ENCODE measurements at places on chromosomes 5 and 9.

DNA sequence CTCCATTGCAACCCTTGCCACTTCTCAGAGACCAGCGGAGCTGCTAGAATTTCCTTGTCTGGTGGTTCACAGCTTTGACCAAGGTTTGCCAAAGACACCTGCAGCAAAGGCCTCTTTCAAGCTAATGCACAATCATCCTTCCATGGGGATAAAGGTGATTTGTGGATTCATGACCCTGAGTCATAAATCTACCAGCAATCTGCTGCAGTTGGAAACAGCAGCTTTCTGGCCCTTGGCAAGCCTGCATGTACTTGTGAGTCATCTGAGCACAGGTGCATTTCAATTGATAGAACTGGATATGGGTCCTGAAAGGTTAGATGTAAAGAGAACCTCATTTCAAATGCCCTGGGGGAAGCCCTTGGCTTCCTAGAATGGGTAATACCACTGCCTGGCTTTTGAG, 21.6 kb upstream of the TCF7 start:
- DNase-seq, result no peak
- H3K4me1 ChIP-seq, result peaks cover 82% of the 10 kb centered on the region
- no peaks in the 10 kb centered on the region for H3K36me3 ChIP-seq
- no peak overlapping the region for H3K27ac ChIP-seq

GRCh38 chr5:112063191-112063590, 306.2 kb upstream of the NREP start:
- peaks cover 11% of the 10 kb centered on the region for H3K27me3 ChIP-seq
- no peaks in the 10 kb centered on the region for H3K4me1 ChIP-seq
- no peaks in the 10 kb centered on the region for H3K36me3 ChIP-seq
- no peak for DNase-seq
- no peak overlapping the region for H3K4me3 ChIP-seq

- H3K4me3 ChIP-seq, result no peak overlapping the region
- no peak overlapping the region for H3K27ac ChIP-seq
- no peaks in the 10 kb centered on the region for H3K27me3 ChIP-seq
- no peaks in the 10 kb centered on the region for H3K4me1 ChIP-seq
These were observed 86.2 kb upstream of the MYO10 start for GRCh38 chr5:17022296-17022695.

DNA sequence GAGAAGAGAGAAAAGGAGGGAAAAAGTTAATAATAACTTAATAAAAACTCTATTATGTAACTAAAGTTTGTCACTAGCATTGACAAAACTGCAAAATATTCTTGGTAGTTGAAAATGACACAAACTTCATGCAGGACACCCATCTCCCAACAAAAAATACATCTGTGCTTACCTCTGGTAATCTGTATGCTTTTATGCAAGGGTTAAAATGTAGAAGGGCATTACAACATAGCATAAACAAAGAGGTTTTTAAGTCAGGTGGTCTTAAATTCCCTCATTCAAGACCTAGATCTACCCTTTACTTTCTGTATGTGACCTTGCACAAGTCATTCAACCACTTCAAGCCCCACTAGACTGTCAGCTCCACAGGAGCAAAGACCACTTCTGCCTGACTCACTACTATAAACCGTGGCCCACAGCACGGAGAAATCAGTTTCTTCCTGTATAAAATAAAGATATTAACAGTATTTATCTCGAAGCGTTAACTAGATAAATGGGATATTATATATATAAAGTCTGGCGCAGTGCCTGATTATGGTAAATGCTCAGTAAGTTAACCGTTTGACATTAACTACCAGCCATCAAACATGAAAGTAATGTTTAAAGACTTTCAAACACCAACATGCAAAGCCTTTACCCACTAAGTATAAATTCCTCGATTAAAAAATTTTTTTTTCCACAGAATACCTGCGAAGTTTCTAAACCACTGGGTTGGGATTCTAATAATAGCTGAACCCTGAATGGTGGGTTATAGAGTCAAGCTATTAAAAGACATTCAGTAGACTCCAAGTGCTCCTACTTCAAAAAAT, 2.0 kb downstream of the FBXL17 start:
- H3K4me3 ChIP-seq, result peak overlapping the region; percentile 94
- H3K27ac ChIP-seq, result peak overlapping the region; percentile 98
- peaks cover 30% of the 10 kb centered on the region for H3K36me3 ChIP-seq
- no peak for DNase-seq
- no peaks in the 10 kb centered on the region for H3K27me3 ChIP-seq
- peaks cover 29% of the 10 kb centered on the region for H3K4me1 ChIP-seq

All from activated naive CD8-positive, alpha-beta T cell treated with anti-CD3 and anti-CD28 coated beads for 36 hours (primary cell).